GM12865 (cell line): ENCODE measurements at places on chromosomes 16 and 17.

GRCh38 chr17:39239640-39240314 lies 14.0 kb upstream of the STAC2 start:
- DNase-seq = peak; percentile 72

DNA sequence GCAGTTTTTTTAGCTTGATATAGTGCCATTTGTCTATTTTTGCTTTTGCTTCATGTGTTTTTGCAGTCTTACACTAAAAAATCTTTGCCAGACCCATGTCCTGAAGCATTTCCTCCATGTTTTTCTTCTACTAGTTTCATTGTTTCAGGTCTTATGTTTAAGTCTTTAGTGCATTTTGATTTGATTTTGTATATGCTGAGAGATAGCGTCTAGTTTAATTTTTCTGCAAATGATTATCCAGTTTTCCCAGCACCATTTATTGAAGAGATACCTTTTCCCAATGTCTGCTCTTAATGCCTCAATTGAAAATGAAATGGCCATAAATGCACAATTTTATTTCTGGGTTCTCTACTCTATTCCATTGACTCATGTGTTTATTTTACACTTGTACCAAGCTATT lies 40.8 kb upstream of the NACA2 start:
- DNase-seq = no peak

DNA sequence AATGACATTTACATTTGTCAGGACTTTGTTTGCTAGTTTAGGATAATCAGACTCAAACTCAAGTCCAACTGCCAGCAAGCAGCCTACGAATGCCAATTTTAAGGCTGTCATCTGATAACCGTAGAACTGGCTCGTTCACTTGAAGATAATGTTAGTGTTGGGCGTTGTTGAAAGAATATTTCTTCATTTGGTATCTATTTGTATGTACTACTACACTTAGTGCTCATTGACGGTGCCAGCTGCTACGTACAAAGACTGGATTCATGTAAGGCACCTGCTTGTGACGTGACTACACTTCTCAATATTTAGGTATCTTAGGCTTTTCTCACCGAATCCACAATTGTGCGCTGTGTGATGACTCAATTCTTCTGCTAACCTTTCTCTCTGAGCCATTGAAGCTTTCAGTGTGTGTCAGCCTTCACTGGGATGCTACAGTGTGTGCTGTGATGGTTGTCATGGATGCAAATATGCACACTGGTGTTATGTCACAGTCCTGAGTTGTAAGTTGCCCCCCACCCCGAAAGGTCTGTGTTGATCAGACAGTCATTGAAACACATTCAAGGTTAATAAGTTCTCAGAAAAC lies 5.7 kb downstream of the ATP2C2 start:
- no peak for DNase-seq

DNA sequence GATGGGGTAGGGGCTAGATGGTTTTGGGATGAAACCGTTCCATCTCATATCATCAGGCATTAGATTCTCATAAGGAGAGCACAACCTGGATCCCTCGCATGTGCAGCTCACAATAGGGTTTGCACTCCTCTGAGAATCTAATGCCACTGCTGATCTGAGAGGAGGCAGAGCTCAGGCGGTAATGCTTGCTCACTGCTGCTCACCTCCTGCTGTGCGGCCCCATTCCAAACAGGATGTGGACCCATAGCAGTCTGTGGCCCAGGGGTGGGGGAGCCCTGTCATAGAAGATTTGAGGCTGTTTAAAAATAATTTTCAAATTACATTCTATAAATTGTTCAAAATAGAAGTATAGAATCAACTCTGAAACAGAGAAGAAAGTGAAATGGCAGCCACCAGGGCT lies 50.8 kb downstream of the PHKB start:
- no peak for DNase-seq

- no peak for DNase-seq
Observed at GRCh38 chr17:79446399-79447009, 164.3 kb downstream of the RBFOX3 start.

DNA sequence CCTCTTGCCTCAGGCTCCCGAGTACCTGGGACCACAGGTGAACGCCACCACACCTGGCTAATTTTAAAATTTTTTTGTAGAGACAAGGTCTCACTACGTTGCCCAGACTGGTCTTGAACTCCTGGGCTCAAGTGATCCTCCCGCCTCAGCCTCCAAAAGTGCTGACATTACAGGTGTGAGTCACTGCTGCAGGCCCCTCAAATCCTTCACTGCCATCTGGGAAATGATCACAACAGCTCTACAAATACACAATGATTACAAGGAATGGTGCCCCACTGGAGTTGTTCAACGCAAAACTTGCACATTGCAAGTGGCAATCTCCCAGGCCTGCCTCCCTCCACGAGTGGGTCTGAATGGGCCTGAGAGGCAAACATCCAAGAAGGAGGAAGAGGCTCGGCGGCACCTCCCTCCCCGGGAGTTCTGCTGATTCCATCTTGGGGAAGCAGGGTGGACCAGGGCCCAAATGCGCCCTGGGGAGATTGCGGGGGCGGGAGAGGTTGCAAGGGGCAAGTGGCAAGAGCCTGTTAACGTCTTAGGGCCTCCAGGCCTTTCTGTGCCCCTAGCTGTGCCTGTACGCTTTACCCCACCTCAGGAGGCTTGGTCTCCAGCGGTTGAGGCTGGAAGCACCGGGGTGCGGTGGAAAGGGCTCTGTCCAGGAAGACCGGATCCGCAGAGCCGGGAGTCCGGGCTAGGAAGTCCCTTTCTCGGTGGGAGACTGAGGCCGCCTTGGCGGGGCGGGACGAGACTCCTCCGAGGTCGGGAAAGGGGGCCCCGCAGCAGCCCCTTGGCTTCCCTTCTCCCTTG lies 656 bp upstream of the IGFBP4 start:
- no peak for DNase-seq

GRCh38 chr16:22117609-22118008 lies 25.3 kb downstream of the VWA3A start:
- DNase-seq = no peak

- DNase-seq = no peak
Observed at GRCh38 chr16:85265810-85266209, 153.5 kb upstream of the CIBAR2 start.

DNA sequence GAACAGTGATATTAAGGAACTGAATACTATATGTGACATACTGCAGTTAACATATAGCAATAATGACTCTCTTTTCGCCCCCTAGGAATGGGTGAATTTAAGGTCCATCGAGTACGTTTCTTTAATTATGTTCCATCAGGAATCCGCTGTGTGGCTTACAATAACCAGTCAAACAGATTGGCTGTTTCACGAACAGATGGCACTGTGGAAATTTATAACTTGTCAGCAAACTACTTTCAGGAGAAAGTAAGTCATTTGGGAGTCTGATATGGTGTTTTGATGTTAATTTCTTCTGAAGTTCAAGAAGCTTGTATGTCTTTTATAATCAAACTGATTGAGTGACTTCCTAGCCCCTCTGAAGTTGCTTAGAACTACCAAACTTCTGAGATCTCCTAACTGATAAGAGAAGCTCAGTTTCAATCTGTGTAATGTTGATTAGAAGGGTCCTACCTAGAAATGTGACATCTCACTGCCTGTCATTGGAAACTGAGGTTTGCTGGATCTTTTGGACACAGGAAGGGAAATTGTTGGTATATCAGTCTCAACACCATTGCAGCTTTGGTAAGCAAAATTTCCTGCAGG lies 1.0 kb downstream of the UTP4 start:
- DNase-seq = no peak

- peak; percentile 42 for DNase-seq
Observed at GRCh38 chr17:60089096-60089806, 10.5 kb upstream of the HEATR6 start.

GRCh38 chr16:88888461-88889387 lies 22.3 kb upstream of the PABPN1L start:
- no peak for DNase-seq

- DNase-seq = no peak
Observed at GRCh38 chr17:2964028-2964356, 99.4 kb downstream of the OR1D5 start.

- no peak for DNase-seq
Observed at GRCh38 chr16:86578611-86579267, 390 bp downstream of the FOXL1 start.

DNA sequence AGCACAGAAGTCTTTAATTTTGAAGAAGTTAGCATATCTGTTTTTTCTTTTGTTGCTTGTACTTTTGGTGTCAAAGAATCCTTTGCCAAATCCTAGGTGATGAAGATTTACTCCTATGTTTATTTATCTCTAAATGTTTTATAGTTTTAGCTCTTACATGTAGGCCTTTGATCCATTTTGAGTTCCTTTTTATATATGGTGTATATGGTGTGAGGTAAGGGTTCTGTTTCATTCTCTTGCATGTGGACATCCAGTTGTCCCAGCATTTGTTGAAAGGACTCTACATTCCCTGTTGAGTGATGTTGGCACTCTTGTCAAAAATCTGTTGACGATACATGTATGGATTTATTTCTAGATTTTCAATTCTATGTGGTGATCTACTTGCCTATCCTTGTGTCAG lies 62.2 kb downstream of the RNF213 start:
- DNase-seq = no peak

GRCh38 chr17:8479431-8479947 lies 43.8 kb downstream of the NDEL1 start:
- no peak for DNase-seq

- peak; percentile 82 for DNase-seq
Observed at GRCh38 chr17:57892146-57892819, 42.4 kb upstream of the MRPS23 start.

DNA sequence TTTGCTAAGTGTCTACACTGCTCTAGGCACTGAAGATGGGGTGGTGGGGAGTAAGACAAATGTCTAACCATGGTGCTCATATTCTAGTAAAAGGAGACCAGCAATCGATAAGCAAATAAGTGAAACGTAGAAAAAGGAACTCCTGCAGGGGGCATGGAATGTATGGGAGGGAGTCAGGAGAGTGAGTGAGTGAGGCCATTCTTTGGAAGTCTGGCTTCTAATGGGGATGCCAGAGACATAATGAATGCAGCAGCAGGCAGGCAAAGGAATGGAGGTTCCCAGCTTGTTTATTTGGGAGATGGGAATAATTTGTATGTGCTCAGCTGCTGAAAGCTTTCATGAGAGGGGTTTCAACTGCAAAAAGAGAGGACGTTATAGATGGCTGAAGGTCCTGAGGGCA lies 216.4 kb upstream of the DYNLRB2 start:
- DNase-seq = no peak

GRCh38 chr17:3400055-3400454 lies 1.8 kb upstream of the OR1E1 start:
- no peak for DNase-seq

DNA sequence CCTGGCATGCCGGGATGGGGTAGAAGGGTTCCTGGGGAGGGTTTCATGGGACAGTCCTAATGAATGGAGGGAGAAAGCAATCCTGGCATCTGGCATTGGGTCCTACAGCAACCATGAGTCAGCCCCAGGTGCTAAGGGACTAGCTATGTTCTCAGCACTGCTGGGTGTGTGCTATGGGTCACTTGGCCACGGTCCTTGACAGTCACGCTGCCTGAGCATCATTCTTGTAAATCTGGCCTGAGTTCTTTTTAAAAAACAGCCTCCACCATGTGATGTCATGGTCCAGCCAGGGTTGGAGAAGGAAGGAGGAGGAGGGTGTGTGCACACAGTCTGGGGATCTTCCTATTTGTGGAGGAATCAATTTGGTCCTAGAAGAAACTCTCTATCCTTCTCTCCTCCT lies 6.2 kb upstream of the RAMP2 start:
- no peak for DNase-seq

DNA sequence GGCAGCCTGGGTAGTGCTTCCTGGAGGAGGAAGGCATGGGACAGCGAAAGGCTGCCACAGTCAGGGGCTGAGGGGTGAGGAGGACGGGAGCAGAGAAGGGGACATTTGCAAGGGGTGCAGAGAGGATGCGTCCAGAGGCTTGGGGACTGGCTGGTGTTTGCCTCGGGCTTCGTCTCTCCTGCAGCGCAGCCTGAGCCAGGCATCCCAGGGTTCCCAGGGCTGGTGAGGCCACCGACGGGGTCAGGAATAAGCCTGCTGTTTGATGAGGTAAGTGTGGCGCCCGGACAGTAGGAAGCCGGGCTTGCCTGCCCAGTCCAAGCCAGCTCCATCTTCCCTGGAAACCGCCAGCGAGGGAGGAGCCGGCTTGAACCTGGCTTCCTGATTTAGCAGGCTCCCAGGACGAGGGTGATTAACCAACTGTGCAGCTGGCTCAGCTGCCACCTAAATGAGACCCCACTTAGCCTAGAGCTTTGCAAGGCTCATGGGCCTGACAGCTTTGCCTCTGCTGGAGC lies 47.8 kb downstream of the PITPNM3 start:
- DNase-seq = no peak

- no peak for DNase-seq
Observed at GRCh38 chr17:45686250-45686649, 97.9 kb upstream of the CRHR1 start.

DNA sequence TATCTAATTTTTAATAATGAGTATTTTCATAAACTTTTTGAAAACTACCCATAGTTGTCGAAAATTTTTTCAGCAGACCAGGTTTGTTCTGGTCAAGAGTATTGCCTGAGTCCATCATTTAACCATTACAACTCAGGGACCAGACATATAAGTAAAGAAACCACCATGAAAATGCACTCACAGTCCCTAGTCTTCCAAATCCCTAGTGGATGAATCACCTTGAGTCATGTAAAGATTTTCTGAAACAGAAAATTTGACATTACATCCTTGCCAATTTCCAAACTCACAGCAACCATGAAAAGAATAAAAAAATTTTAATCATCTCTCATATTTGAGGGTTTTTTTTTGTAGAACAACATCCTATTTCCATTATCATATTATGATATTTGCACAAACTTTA lies 1337.5 kb upstream of the CDH8 start:
- DNase-seq = no peak

GRCh38 chr17:4631836-4632580 lies 9.5 kb downstream of the ALOX15 start:
- DNase-seq = no peak

GRCh38 chr17:10041287-10041612 lies 136.2 kb upstream of the RCVRN start:
- no peak for DNase-seq

DNA sequence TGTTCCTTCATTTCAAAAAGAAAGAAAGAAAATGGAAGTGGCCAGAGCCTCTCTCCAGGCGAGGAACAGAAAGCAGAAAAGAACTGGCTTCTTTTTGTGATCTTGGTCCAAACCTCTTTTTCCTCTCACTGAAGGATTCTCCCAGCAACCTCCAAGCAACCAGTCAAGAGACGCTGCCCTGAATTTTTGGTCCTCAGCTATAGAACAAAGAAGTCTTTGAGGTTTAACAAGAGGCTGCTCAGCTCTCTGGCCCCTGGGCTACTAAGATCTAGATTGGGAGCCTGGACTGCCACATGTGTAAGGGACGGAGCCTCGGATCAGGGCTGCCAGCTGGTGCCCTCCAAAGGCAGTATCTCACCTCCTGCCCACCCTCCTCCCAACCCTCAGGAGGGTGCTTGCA lies 62.6 kb downstream of the AXIN2 start:
- DNase-seq = no peak

- DNase-seq = no peak
Observed at GRCh38 chr17:55336426-55336825, 71.7 kb downstream of the HLF start.

DNA sequence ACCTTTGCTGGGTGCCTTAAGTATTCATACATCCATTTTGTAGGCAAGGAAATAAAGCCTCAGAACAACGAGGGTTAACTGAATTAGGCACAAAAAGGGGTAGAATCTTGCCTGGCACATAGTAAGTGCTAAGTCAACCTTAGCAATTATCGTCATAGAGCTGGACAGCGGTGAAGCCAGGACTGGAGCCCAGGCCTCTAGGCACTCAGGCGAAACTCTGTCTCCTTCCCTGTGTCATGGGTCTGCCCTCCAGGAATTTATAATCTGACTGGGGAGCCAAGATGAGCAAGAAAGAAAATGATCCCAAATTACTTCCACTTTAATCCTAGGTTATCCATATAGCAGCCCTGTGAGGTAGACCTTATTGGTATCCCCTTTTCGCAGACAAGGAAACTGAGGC lies 61.4 kb downstream of the KATNIP start:
- no peak for DNase-seq
